ENCODE measurements at places on chromosomes 5 and 9. TPM values are rescaled to one million over a fixed set of nuclear protein-coding genes. Genes with fewer than 3 reads are reported as not detected.
A peak's percentile ranks its signal among the peaks of the same experiment; 100 is the strongest.

DNA sequence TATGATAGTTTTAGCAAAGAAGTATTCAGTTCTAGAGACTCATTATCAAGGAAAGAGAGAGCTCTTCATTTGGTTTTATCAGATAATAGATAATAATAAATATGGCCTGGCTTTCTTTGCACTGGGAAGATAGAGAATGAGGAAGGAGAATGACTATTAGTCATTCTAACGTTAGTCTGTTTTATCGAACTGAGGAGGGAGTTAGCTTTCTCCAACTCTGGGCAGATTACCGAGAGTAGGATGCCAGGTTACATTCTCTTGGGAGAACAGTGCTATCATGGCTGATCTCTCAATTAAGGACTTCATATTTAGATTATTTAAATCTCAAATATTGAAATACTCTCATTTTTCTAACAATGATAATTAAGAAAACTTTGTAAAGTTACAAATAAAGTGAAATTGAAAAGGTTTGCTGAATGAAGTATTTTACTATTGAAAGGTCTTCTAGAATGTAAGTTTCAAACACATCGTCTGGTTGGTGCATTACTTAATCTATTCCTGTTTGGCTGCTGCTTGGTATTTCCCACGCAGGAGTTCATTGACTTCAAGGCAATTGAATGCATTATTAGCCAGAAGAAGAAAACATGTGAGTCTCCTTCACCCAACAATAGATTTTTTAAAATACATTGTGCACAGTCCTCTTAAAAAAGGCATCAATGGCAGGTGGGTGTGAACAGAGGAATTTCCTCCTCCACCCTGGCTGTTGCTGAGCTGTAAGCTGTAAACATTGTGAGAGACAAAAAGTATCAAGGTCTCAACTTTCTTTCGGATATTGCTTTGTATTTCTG is 140.8 kb downstream of the C9orf152 start:
- peaks cover 25% of the 10 kb centered on the region for H3K27me3 ChIP-seq
- no peak overlapping the region for H3K27ac ChIP-seq
- H3K36me3 ChIP-seq = peaks cover 1% of the 10 kb centered on the region
- no peak for DNase-seq
- peaks cover 6% of the 10 kb centered on the region for H3K4me1 ChIP-seq

DNA sequence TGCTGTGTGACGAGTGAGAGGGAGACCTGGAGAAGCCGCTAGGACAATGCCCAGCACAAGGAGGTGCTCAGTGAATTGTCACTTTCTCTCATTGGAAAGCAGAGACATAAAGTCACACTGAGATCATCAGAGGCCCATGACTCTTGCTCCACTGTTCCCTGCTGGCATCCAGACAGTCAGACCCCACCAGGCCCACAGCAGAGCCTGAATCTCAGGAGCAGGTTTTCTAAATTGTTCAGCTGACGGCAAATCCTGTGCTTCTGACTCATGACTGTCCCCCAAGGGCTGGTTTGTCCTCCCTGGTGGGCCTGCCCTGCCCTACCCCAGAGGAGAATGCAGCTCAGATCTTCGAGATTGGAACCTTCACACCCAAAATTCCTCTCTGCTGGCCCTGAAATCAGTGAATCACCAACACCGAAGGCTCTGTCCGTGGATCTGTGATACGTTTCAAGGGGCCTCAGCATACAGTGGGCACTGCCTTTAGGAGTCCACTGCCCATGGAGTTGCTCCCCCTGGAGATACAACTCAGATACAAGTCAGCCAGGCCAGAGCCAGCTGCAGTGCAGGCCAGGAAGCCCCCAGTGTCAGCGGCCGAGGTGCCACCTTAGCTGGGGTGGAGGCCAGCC is 2.7 kb downstream of the PTGES start:
- DNase-seq = no peak
- H3K4me3 ChIP-seq = no peak overlapping the region
- H3K4me1 ChIP-seq = peaks cover 4% of the 10 kb centered on the region

GRCh38 chr5:53399926-53400697 is 80.3 kb upstream of the FST start:
- H3K27me3 ChIP-seq = peaks cover 7% of the 10 kb centered on the region
- no peak overlapping the region for H3K4me3 ChIP-seq
- no peak overlapping the region for H3K27ac ChIP-seq
- no peaks in the 10 kb centered on the region for H3K36me3 ChIP-seq

- DNase-seq = no peak
- H3K36me3 ChIP-seq = no peaks in the 10 kb centered on the region
- no peaks in the 10 kb centered on the region for H3K4me1 ChIP-seq
- H3K27ac ChIP-seq = no peak overlapping the region
- no peak overlapping the region for H3K4me3 ChIP-seq
- peaks cover 11% of the 10 kb centered on the region for H3K27me3 ChIP-seq
Measured at GRCh38 chr5:112097768-112098167, 321.3 kb downstream of the EPB41L4A start.

GRCh38 chr5:20555034-20555433 is 567.0 kb upstream of the CDH18 start:
- DNase-seq = no peak
- no peaks in the 10 kb centered on the region for H3K36me3 ChIP-seq
- no peaks in the 10 kb centered on the region for H3K4me1 ChIP-seq

DNA sequence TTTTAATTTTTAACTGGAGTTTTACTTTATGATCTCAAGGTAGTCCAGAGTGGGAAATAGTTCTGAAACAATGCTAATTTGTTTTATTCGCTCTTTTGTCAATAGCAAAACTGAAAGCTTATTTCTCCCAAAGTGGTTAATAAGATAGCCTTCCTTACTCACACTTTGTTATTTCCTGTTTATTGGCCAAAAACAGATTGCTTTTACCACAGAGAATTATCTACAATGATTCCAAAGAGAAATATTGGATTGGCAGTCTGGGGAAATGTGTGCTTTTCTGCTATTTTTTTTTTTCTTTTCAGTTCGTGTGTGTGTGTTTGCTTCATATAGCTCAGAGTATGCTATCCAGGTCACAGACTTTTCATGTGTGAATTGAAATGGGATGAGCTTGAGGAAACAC is 756.7 kb upstream of the RGMB start:
- H3K36me3 ChIP-seq = no peaks in the 10 kb centered on the region
- no peaks in the 10 kb centered on the region for H3K27me3 ChIP-seq
- H3K27ac ChIP-seq = no peak overlapping the region
- no peak for DNase-seq
- H3K4me3 ChIP-seq = no peak overlapping the region

DNA sequence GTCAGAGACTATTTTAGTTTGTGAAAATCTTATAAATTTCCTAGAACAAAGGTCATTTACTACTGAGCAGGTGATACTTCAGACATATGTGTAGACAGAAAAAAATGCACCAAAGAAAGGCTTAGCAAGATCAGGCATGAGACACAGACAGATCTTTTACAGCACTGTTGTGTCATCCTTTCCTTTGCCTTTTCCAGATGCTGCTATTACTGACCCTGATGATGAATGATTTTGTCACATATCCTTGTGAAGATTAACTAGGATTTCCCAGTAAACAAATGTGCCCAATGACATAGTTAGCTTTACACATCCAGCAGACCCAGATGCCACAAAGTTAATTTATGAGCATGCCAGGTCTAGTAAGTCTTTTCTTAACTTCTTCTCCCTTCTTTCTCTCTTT is 68.2 kb downstream of the DMRTA1 start:
- no peak overlapping the region for H3K4me3 ChIP-seq
- no peak for DNase-seq
- H3K27ac ChIP-seq = no peak overlapping the region
- H3K27me3 ChIP-seq = no peaks in the 10 kb centered on the region

- H3K27ac ChIP-seq = no peak overlapping the region
- no peaks in the 10 kb centered on the region for H3K27me3 ChIP-seq
- no peak for DNase-seq
- H3K4me3 ChIP-seq = no peak overlapping the region
- no peaks in the 10 kb centered on the region for H3K36me3 ChIP-seq
Measured at GRCh38 chr9:118643118-118643517, 726.1 kb downstream of the BRINP1 start.

- peaks cover 55% of the 10 kb centered on the region for H3K4me1 ChIP-seq
- H3K27ac ChIP-seq = peak overlapping the region; percentile 93
- peaks cover 42% of the 10 kb centered on the region for H3K36me3 ChIP-seq
- H3K4me3 ChIP-seq = peak overlapping the region; percentile 82
Measured at GRCh38 chr9:133370685-133371084, 5.2 kb downstream of the SURF4 start.

DNA sequence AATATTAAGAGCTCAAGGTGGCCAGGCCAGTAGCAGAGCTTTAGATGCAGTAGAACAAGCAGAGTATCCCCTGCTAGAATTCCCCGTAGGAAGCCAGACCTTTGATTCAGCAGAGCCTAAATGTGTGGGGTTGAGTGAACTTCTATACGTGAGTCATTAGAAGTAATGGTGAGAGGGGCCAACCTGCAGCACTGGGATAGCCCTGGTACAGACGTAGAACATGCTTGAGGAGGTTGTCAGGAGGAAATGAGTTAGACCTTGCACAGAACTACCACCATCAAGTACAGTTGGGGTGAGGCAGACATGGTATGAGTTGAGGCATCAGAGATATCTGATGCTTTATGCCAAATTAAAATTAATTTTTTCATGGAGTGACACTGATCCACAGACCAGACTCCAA is 42.0 kb downstream of the PDCD1LG2 start:
- no peak overlapping the region for H3K4me3 ChIP-seq
- peaks cover 5% of the 10 kb centered on the region for H3K36me3 ChIP-seq
- peaks cover 6% of the 10 kb centered on the region for H3K4me1 ChIP-seq
- no peak overlapping the region for H3K27ac ChIP-seq
- H3K27me3 ChIP-seq = no peaks in the 10 kb centered on the region

GRCh38 chr9:85884256-85884655 is 56.7 kb upstream of the NAA35 start:
- H3K27ac ChIP-seq = no peak overlapping the region
- H3K36me3 ChIP-seq = peaks cover 3% of the 10 kb centered on the region
- DNase-seq = no peak
- no peak overlapping the region for H3K4me3 ChIP-seq
- no peaks in the 10 kb centered on the region for H3K4me1 ChIP-seq

GRCh38 chr9:135971892-135972291 is 10.7 kb upstream of the UBAC1 start:
- no peak overlapping the region for H3K4me3 ChIP-seq
- H3K36me3 ChIP-seq = no peaks in the 10 kb centered on the region
- peaks cover 9% of the 10 kb centered on the region for H3K4me1 ChIP-seq
- peaks cover 5% of the 10 kb centered on the region for H3K27me3 ChIP-seq
- DNase-seq = peak; percentile 70
- H3K27ac ChIP-seq = no peak overlapping the region

DNA sequence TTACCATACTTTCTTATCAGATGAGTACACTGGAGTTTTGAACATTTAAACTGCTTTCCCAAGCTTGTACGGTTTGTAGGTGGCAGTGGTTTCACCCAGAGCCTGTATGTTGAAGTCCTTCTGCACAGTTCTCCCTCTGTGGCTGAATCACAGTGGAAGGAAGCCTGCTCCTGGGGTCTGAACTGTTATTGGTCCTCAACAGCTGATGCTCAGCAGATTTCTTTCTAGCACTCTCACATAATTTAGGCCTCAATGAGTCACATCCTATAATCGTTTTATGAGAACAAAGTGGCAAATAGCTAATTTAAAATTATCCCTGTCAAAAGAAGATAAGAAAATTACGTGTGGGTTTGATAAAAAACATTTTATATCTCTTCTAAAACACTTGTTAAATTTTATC is 229.7 kb downstream of the TLE4 start:
- no peaks in the 10 kb centered on the region for H3K27me3 ChIP-seq
- H3K27ac ChIP-seq = no peak overlapping the region
- no peak overlapping the region for H3K4me3 ChIP-seq
- no peaks in the 10 kb centered on the region for H3K36me3 ChIP-seq
- no peak for DNase-seq
- no peaks in the 10 kb centered on the region for H3K4me1 ChIP-seq

- H3K36me3 ChIP-seq = no peaks in the 10 kb centered on the region
- DNase-seq = no peak
- H3K27ac ChIP-seq = no peak overlapping the region
- peaks cover 5% of the 10 kb centered on the region for H3K27me3 ChIP-seq
Measured at GRCh38 chr5:122858451-122858850, 13.0 kb downstream of the SNX24 start.

DIRAS2 gene
- not detected for total RNA-seq

COL15A1 gene
- total RNA-seq = 0.42 TPM

CIZ1 gene
- total RNA-seq = 152 TPM

ADAMTS2 gene
- not detected for total RNA-seq

NFX1 gene
- total RNA-seq = 47.4 TPM

CD72 gene
- total RNA-seq = 15.3 TPM

SV2C gene
- 0.03 TPM for total RNA-seq

HAVCR2 gene
- total RNA-seq = 76.9 TPM

CAVIN4 gene
- total RNA-seq = not detected

CXCL14 gene
- not detected for total RNA-seq
